ENCODE measurements at places on chromosomes 13 and 19. TPM values are rescaled to one million over a fixed set of nuclear protein-coding genes. Genes with fewer than 3 reads are reported as not detected.
A peak's percentile ranks its signal among the peaks of the same experiment; 100 is the strongest.

DNA sequence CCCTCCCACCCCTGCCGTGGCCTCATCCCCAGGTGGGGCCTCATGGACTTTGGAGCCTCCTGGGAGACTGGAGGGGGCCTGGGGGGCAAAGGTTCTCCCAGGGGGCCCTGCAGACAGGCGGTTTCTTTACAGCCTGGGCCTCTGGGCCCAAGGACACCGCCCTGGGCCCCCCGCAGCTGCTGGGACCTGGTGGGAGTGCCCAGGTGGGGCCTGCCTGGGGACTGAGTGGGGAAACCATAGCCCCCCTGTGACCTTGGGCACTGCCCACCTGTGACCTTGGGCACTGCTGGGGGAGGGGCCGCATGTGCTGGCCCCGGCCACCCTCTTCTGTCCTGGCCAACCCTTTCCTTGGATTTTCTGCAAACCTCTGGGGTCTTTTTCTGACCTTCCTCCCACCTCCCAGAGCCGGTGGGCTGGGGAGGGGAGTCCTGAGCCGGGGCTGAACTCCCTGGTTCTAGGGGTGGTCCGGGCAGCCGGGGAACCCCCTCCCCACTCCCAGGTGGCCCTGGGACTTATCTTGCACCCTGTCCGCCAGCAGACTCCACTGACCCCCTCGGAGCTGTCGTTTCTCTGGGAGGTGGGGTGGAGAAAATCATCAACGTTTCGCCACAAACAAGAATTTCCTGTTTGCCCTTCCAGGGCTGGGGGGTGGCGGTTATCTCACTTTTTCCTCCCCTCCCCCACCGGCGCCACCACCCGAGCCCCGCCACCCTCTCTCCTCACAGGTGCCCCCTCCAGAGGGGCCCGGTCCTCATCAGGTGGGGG is 27.0 kb downstream of the ARID3A start:
- peak overlapping the region; percentile 57 for H3K27ac ChIP-seq

DNA sequence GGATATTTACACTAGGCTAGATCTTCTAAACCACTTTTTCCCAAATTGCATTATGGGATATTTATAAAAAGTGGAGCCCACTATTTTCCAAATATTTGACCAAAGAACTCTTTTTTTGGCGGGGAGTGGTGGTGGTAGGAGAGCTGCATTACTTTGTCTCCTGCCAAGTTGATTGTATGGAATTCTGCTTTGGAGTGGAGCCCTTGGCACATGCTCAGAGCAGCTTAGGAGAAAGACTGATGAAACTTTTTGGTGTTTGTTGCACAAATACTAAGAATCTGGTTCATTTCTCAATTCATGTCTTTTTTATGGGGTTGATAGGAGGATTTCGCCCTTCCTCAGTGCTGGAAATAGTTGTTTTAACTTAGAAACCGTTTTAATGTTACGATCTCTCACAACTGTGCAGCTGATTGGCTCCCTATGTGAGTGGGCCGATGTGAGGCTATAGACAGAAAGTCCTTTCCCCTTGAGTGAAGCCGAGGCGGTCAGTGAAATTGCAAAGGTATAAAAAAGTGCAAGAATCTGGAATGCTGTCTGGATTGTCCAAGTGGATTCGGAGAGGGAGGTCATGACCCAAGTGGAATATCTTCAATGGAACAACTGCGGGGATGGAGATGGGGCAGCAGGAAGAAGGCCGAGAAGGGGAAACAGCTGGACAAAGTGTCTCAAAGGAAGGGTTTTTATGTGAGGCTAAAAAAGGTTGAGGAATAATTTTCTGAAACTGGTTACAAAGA is 415.9 kb downstream of the FGF9 start:
- H3K27me3 ChIP-seq, result no peaks in the 10 kb centered on the region
- H3K4me1 ChIP-seq, result no peaks in the 10 kb centered on the region
- H3K36me3 ChIP-seq, result no peaks in the 10 kb centered on the region
- no peak overlapping the region for H3K4me3 ChIP-seq
- H3K27ac ChIP-seq, result no peak overlapping the region

- no peak overlapping the region for H3K4me3 ChIP-seq
- no peak overlapping the region for H3K27ac ChIP-seq
- H3K36me3 ChIP-seq, result no peaks in the 10 kb centered on the region
- no peaks in the 10 kb centered on the region for H3K27me3 ChIP-seq
- peaks cover 65% of the 10 kb centered on the region for H3K4me1 ChIP-seq
- DNase-seq, result no peak
Observed at GRCh38 chr19:47619763-47620162, 10.8 kb downstream of the BICRA start.

Gene HCST
- 42.1 TPM for total RNA-seq

Gene C5AR1
- 64.0 TPM for total RNA-seq

All from spleen (tissue), 13 donors.